GM23338 (cell line): ENCODE measurements at places on chromosomes 12 and 14. TPM values are rescaled to one million over a fixed set of nuclear protein-coding genes. Genes with fewer than 3 reads are reported as not detected.
A peak's percentile ranks its signal among the peaks of the same experiment; 100 is the strongest.

DNA sequence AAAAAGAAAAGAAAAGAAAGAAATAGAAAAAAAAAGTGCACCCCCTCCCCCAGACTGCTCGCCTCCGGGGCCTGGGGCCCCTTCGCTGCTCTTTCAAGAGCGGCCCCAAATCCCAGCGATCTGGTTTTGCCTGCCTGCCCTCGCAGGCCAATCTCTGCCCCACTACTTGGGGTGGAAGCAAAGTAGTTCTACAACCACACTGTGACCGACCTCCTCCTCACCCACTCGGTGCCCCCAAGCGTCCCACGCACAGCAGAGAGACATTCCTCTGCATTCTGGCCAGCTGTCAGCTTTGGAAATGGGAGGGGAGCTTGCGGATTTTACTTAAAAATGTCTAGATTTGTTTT, 2.4 kb upstream of the TBX3 start:
- H3K4me3 ChIP-seq: peak overlapping the region; percentile 69
- no peaks in the 10 kb centered on the region for H3K36me3 ChIP-seq
- peak; percentile 43 for DNase-seq
- H3K4me1 ChIP-seq: peaks cover 59% of the 10 kb centered on the region
- no peak overlapping the region for H3K27ac ChIP-seq

GRCh38 chr12:114395755-114396152, 10.2 kb downstream of the TBX5 start:
- peaks cover 99% of the 10 kb centered on the region for H3K27me3 ChIP-seq
- peak overlapping the region; percentile 46 for H3K4me3 ChIP-seq
- H3K27ac ChIP-seq: no peak overlapping the region
- peak; percentile 44 for DNase-seq

The RIMBP2 gene
- 0.31 TPM in 1 of 2 replicates, not detected in the other for total RNA-seq

- no peaks in the 10 kb centered on the region for H3K36me3 ChIP-seq
- no peak overlapping the region for H3K27ac ChIP-seq
- DNase-seq: no peak
- no peaks in the 10 kb centered on the region for H3K27me3 ChIP-seq
- H3K4me3 ChIP-seq: no peak overlapping the region
- no peaks in the 10 kb centered on the region for H3K4me1 ChIP-seq
These were observed 121.6 kb downstream of the GPHN start for GRCh38 chr14:66629499-66629898.

GRCh38 chr12:119682639-119683252, 14.8 kb downstream of the PRKAB1 start:
- H3K36me3 ChIP-seq: peaks cover 21% of the 10 kb centered on the region
- H3K27ac ChIP-seq: peak overlapping the region; percentile 47; the same call in 1 of the 2 replicates
- no peaks in the 10 kb centered on the region for H3K27me3 ChIP-seq
- no peaks in the 10 kb centered on the region for H3K4me1 ChIP-seq

DNA sequence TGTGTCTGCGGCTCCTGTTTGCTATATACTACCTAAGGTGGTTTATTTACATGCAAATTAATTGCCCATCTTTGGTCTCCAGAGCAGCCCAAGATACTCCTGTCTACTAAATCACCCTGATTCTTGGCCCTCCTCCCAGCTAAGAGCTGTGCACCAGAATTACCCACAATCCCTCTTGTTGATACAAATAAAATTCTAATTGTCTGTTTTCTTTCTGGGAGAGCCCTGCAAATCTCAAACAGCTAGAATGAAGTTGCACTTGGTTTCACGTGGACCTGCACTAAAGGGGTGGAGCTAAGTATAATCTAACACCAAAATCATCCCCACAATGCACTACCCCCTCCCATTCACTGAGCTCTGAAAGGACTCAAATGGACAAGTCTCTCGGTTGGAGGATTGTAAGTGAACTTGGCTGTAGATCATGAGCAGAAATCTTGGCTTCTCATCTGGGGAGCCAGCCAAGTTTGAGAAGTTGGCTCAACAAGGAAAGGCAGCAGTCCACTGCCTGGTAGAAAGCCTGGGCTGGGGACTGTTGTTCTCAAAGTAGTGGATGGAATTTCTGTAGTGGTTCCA, 6.6 kb downstream of the MAX start:
- H3K27me3 ChIP-seq: no peaks in the 10 kb centered on the region
- peaks cover 21% of the 10 kb centered on the region for H3K36me3 ChIP-seq
- peaks cover 3% of the 10 kb centered on the region for H3K4me1 ChIP-seq
- no peak overlapping the region for H3K4me3 ChIP-seq
- peak overlapping the region; percentile 20; the same call in 1 of the 2 replicates for H3K27ac ChIP-seq

The FOXA1 gene
- 1.8 TPM in 1 of 2 replicates, not detected in the other for total RNA-seq

DNA sequence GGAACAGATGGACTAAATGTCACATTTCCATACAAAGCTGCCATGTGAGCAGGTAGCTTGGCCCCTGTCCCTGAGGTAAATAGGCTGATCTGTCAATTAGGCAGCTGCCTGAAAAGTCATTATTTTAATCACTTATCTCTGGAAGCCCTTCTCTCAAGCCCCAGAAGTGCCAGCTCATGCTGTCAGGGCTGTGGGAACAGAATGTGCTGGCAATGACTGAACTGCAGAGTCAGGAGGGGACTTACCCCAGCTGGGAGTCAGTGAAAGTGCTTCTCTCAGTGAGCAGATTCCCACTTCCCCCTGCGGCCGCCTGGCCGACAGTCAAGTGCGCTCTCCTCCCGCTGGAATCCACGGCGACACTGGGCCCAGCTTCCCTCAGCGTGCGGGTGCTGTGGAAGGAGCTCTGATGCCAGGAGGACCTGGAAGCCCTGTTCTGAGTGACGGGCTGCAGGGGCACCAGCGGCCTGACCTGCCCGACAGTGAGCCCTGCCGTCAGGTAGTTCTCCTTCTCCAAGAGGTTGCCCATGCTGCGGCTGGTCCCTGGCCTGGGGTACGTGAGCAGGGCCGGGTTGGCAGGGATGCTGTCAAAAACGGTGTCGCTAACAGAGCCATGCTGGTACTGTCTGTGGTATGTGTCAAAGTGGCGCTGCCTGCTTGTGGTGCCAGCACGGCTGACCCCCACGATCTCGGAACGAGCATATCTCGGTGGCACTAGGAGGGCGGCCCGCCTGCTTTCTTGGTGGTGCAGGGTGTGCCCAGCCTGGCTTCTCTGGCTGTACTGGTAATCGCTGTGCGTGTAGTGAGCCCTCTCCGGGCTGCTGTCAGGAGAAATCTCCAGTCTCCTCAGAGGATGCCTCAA, 18.7 kb downstream of the PKP2 start:
- peaks cover 13% of the 10 kb centered on the region for H3K4me1 ChIP-seq
- no peak overlapping the region for H3K4me3 ChIP-seq
- H3K36me3 ChIP-seq: no peaks in the 10 kb centered on the region
- no peak overlapping the region for H3K27ac ChIP-seq

DNA sequence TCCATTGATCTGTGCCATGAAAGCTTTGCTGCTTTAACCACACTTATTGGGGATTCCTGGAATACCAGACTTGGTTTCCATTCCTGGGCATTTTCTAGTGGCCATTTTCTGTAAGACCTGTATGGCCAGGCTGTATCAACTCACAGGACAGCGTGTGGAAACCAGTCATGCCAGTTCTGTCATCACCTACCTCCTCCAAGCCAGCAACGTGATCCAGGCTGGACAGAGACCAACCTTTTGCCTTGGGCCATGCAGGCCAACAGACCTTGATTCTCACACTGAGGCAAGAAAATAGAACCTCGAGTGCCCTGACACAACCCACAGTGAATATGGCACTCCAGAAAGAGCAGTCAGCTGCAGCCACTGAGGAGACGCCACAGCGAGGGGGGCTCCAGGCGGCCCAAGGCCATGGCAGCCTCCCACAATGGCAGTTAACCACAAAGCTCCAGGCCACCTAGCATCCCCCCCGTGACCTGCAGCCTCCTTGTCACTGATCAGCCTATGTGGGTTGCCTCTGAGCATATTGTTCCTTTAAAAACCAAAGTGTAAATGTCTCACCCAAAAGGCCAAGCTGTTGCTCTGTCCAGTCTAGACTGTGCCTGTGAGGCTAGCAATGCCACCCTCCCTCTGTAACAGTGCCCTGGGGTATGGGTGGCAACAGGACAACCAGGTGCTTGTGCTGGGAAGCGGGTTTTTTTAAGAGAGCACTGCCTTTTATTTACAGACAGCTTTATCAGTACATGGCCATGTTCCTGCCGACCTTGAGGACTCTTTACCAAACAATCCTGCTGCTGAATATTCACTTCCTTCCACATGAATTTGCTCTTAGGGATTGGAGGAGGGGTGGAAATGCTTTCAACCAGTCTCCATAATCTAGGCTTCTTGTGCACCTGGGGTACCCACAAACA, 168.7 kb upstream of the HIF1A start:
- no peaks in the 10 kb centered on the region for H3K36me3 ChIP-seq
- no peak for DNase-seq
- no peaks in the 10 kb centered on the region for H3K27me3 ChIP-seq
- H3K4me1 ChIP-seq: peaks cover 8% of the 10 kb centered on the region
- no peak overlapping the region for H3K27ac ChIP-seq

- H3K4me3 ChIP-seq: no peak overlapping the region
- no peak overlapping the region for H3K27ac ChIP-seq
- peaks cover 6% of the 10 kb centered on the region for H3K4me1 ChIP-seq
These were observed 113.1 kb upstream of the G2E3 start for GRCh38 chr14:30445852-30446251.

DNA sequence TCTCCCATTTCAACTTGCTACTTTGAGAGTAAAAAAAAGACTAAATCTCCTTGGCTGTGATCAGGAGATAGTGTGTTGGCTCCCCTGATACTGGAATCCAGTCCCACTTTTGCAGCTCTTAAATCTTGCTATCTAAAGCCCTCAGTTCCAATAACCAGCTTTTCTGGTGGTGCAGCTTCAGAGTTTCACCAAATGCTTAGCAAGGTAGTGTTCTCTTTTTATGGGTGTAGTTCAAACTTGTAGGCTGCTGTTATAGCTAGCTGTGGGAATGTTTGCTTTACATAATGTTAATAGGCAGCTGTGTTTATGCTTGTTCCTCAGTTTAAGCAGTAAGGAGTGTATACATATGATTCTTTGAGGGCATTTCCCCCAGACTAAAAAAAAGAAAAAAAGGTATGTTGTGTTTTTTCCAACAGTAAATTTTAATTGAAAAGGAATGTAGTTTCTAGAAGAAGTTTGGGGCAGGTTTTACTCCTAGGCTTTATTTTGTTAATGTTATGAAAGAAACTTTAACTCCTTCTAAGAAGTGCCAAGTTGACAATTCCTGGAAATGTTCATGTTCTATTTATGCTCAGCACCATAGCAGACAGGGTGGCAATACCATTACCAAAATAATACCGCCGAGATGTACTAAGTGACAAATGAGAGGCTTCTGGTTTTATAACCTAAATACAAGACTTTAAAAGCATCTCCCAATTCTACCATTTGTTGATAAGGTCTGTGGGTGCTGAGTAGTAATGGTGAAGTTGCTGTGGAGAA, 12.1 kb downstream of the CRADD start:
- peaks cover 11% of the 10 kb centered on the region; the same call in 1 of the 2 replicates for H3K4me1 ChIP-seq
- H3K27me3 ChIP-seq: no peaks in the 10 kb centered on the region
- DNase-seq: no peak
- H3K36me3 ChIP-seq: no peaks in the 10 kb centered on the region

The TESPA1 gene
- not detected in 2 replicates for total RNA-seq

DNA sequence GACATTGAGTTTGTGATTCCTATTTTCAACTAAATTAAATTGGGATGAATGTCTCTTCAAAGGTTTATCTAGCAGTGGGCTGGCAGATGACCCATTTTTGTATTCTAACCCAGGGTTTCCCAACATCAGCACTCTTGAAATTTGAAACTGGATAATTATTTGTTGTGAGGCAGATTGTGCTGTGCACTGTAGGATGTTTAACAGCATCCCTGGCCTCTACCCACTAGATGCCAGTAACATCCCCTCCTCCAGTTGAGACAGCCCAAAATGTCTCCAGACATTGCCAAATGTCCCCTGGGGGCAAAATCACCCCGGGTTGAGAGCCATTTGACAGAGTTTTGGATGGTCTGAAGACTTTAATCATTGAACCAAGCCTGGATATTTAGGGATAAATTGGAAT, 11.1 kb downstream of the DAAM1 start:
- no peak for DNase-seq
- H3K27ac ChIP-seq: no peak overlapping the region
- H3K27me3 ChIP-seq: no peaks in the 10 kb centered on the region
- no peaks in the 10 kb centered on the region for H3K4me1 ChIP-seq

The C12orf50 gene
- total RNA-seq: 0.03 TPM in 1 of 2 replicates, not detected in the other

GRCh38 chr12:79690638-79691510, at the start of gene PAWR:
PAWR (minus strand) TSS chr12:79690964; CDS start chr12:79690244, 720 bp downstream.
- H3K4me1 ChIP-seq: peaks cover 27% of the 10 kb centered on the region
- H3K27ac ChIP-seq: peak within 1 kb of the TSS; percentile 99
- no peaks in the 10 kb centered on the region for H3K27me3 ChIP-seq
- H3K36me3 ChIP-seq: no peaks in the 10 kb centered on the region; the same call in 1 of the 2 replicates
- H3K4me3 ChIP-seq: peak within 1 kb of the TSS; percentile 80

GRCh38 chr12:106048676-106049075, 90.1 kb downstream of the NUAK1 start:
- no peak overlapping the region for H3K27ac ChIP-seq
- no peak for DNase-seq
- no peaks in the 10 kb centered on the region for H3K36me3 ChIP-seq
- no peaks in the 10 kb centered on the region for H3K27me3 ChIP-seq
- H3K4me1 ChIP-seq: no peaks in the 10 kb centered on the region; the same call in 1 of the 2 replicates

GRCh38 chr14:24816011-24816928, 182.3 kb upstream of the GZMB start:
- no peaks in the 10 kb centered on the region for H3K36me3 ChIP-seq
- H3K27me3 ChIP-seq: no peaks in the 10 kb centered on the region
- no peak overlapping the region for H3K4me3 ChIP-seq

The PPM1H gene
- 41.2 and 41.3 TPM in 2 replicates for total RNA-seq

DNA sequence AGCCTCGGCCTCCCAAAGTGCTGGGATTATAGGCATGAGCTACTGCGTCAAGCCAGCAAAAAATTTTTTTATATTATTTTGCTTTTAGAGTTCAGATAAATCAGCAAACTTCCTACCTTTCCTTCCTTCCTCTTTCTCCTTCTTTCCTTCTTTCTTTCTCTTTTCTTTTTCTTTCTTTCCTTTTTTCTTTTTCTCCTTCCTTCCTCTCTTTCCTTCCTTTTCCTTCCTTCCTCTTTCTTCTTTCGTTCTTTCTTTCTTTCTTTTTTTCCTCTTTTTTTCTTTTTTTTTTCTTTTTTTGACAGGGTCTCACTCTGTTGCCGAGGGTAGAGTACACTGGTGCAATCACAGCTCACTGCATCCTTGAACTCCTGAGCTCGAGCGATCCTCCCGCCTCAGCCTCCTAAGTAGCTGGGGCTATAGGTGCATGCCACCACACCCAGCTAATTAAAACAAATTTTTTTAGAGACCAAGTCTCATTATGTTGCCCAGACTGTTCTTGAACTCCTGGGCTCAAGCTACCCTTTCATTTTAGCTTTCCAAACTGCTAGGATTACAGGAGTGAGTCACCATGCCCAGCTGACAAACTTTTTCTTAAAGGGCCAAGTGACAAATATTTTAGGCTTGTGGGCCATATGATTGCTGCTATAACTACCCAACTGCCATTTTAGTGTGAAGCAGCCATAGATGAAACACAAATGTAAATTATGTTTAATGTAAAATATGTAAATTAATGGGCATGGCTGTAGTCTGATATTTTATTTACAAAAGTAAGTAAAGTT, 7.1 kb upstream of the WASHC4 start:
- no peaks in the 10 kb centered on the region for H3K36me3 ChIP-seq
- no peak overlapping the region for H3K27ac ChIP-seq
- H3K27me3 ChIP-seq: no peaks in the 10 kb centered on the region
- no peak for DNase-seq
- no peak overlapping the region for H3K4me3 ChIP-seq

The GPR132 gene
- 0.14 TPM in 1 of 2 replicates, not detected in the other for total RNA-seq
